HCT116 (cell line): ENCODE measurements at places on chromosomes 12 and 14.

DNA sequence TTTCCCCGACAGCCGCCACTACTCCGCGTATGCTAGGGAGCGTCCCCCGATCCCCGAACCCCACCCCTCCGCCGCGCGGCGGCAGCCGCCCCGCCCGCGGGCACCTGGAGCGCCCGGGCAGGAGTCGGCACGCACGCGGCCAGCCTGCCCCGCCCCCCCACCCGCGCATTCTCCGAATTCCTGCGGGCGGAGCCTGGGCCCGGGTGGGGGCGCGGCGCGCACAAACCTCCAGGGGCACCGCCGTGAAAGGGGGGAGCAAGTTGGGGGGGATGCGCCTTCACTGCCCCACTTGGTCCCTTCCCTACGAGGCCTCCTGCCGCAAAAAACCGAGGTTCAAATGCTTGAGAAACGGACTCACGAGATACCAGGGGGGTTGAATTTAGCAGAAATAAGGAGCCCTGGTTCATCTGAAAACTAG, 1.7 kb downstream of the AJUBA start:
- no peak for DNase-seq

GRCh38 chr12:62003701-62004100, 256.5 kb upstream of the USP15 start:
- DNase-seq: no peak

DNA sequence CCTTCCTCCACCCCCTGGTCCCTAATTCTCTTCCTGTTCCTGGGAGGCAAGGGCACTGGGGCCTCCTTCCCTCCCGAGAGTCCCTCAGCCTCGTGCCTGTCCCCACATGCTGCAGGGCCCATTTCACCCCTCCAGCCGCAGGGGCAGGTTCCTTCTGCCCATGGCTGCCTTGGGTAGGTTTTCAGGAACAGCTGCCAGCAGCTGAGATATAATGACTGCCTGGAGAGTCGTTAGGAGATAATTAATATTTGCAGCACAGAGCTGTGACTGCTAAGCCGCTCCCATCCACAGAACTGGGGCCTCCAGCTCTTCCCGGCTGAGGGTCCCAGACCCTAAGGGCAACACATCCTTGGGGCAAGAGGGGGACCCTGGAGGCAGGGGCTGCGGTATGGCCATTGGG, 211.9 kb upstream of the LHX5 start:
- DNase-seq: no peak

DNA sequence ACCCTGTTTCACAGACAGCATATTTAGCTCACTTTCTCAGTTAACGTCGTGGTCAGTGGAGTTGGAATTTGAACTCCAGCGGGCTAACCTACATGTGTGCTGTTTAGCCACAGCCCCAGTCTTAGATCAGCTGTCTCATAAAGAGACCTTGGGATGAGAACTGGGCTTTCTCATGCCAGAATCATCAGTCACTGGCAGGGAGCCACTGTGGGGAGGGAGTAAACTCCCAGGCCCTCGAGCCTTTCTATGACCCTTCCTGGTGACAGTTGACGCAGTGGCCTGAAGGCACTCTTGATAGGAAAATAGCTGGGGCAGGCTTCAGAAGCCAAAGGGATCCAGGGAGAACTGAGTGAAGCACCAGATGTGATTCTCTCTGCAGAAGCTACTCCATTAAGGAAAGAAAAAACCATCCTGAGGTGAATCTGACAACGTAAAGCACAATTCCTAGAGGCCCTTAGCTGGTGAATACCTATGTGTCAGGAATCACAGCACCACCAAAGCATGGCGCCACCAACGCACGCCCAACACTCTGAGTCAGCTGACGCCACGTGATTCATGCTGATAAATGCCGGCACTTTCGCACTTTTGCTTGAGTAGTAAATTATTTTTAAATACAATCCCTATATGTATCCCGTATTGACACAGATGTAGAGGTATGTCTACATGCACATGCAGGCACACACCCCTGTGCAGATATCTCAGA, 279.6 kb upstream of the TMEM132C start:
- DNase-seq: no peak

- DNase-seq: no peak
Observed at GRCh38 chr14:23442721-23443356, 7.4 kb upstream of the MYH7 start.

DNA sequence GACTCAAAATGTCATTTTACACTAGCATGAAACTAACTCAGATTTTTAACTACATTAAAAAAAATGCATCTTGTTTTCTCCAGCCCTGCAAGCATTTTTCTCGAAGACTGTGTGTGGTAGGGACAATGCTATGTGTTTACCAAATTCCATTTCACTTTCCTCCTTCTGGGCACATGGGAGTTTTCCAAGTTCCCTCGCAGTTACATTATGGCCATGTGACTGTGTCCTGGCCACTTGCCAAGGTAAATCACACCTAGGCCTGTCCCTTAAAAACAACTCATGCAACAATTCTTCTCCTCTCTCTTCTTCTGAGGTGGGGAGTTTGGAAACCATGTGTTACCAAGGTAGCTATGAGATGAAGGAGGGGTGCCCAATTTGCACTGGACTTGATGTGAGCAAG, 108.7 kb downstream of the SYT10 start:
- DNase-seq: no peak

DNA sequence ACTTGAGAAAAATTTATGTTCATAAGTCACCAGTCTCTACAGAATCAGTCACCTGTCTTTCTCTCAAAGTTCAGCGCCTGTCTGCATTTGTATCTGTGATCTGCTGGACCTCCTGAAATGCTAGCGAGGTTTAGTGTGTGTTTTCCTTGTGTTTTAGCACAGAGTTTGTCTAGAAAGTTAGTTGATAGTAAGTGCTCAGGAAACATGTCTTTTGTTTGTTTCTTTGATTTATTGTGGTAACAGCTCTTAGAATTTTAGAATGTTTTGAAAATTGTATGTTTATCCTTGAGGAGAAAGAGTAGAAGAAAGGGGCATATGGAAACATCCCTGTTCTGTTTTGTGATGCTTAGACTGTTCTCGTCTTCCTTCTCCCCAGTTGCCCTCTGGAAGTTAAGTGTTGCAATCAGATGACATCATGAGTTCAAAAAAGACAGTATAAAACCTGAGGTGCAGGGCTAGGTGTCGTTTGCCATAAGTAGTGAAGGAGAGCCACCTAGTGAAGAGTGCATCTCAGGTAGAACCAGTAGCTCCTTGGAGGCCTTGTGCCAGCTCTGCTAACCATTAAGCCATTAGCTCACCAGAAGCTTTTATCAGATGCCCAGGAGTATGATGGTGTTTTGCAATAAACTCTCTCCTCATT, 44.8 kb downstream of the FBXW8 start:
- DNase-seq: peak; percentile 45

DNA sequence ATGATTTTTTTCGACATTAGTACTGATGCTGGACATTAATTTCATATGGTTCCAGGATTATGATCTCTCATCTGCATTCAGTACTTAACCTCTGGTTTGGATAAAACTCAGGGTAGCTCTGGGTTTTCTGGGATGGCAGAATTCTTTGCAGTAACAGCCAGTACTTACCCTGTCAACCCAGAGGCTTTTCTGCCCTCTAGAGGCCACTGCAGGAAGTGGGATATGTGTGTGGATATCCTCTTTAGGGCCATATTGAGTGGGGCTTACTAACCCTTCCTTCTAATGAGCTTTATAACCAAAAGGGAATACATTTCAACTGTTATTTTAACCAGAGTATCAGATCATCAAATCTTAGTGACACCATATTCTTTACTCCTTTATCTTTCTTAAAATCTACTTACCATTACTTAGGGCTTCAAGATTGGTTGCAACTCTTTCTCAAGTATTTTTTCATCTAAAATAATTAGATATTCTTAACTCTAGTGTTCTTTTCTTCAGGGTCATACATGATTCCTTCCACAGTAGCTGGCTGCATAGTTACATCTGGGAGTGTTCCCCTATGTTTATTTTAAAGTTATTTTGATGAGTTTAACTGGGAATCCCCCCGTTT, 488.0 kb upstream of the STXBP6 start:
- no peak for DNase-seq

GRCh38 chr12:56193025-56193578, 3.8 kb upstream of the SMARCC2 start:
- DNase-seq: peak; percentile 80

- DNase-seq: no peak
Observed at GRCh38 chr14:69539631-69540410, 34.9 kb downstream of the CCDC177 start.

DNA sequence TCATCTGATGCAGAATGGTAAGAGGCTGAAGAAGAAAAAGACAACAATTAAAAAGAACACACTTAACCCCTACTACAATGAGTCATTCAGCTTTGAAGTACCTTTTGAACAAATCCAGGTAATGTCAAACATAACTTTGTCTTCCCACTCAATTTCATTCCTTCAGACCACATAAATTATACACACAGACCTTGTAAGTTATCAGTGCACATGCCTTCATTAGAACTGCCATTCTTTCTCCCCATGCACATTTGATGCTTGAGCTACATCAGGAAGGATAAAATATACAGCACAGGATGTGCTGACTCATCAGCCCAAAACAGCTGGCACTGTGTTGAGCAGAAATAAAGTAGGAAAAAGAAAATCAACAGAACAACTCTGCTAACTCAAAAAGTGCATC, 246.7 kb downstream of the PAWR start:
- no peak for DNase-seq

DNA sequence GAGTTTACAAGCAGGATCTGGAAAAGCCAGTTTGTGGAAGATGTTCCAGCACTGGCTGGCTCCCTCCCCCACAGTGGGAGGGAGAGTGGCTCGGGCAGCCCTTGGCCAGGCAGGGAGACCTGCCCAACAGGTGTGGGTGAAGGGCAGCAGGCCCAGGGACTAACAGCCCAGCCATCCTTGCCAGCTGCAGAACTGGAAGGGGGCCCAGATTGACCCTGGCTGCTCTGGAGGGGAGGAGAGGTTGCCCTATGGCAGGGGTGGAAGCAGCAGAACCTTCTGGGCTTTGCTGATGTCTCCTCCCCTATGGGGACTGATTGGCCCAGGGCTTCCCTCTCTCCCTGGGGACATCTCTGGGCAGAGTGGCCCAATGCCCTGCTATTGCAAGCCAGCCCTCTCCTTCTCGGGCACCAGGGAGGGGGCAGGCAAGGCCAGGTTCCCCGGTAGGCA, 20.5 kb downstream of the IRF2BPL start:
- no peak for DNase-seq

GRCh38 chr14:82854901-82855300, 1321.2 kb upstream of the SEL1L start:
- no peak for DNase-seq

- no peak for DNase-seq
Observed at GRCh38 chr12:51269174-51270066, 795 bp downstream of the SMAGP start.

DNA sequence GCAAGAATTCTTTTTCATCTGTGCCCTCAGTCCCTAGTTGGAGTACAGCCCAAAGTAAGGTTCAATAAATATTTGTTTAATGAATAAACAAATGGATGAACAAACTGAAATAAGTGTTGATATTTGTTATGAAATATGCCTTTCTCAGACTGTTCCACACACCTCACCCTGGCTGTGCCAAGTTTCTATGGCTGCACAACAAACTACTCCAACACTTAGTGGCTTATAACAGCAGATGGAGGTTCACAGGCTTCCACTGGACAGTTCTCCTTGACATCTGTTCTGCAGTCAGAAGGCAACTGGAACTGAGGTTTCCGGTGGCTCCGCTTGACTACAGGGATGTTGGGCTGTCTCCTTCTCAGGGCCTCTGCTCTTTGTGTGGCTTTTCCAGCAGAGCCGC, 197.1 kb downstream of the RGS6 start:
- DNase-seq: no peak

- no peak for DNase-seq
Observed at GRCh38 chr12:53660041-53660440, 15.8 kb downstream of the ATP5MC2 start.

DNA sequence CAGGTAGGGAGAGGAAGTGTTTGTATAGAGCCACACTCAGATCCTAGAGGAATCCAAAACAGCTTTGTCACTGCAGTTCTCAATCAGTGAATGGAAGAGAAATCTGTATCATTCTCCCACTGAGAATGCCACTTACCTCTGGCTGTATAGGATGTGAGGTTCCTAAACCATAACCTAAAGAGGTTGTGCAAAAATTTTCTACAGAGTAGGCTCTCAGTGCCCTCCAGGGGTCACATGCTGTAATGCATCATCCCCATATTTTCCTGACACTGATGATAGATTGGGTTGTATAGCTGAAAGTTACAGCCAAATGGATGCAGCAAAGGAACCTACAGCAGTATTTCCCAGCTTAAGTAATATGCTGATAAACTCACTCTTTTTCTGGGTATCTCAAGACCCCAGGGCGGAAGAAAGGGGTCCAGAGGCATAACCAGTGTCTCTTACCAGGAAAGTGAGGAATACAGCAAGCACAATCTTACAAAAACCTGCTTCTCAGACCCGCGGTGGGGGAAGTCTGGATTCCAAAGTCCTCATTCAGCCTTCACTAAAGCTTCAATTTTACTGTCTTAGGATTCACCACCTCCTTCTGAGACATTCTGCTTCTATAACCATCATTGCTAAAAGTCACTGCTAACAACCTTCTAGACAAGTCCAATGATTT, 3.8 kb downstream of the BCDIN3D start:
- peak; percentile 22 for DNase-seq

- no peak for DNase-seq
Observed at GRCh38 chr14:37546621-37547447, 48.2 kb downstream of the FOXA1 start.

GRCh38 chr12:103647267-103647666, 60.2 kb downstream of the STAB2 start:
- no peak for DNase-seq

GRCh38 chr12:63965936-63966605, 121.6 kb downstream of the SRGAP1 start:
- no peak for DNase-seq

- DNase-seq: no peak
Observed at GRCh38 chr14:56759633-56760032, 50.6 kb downstream of the OTX2 start.

DNA sequence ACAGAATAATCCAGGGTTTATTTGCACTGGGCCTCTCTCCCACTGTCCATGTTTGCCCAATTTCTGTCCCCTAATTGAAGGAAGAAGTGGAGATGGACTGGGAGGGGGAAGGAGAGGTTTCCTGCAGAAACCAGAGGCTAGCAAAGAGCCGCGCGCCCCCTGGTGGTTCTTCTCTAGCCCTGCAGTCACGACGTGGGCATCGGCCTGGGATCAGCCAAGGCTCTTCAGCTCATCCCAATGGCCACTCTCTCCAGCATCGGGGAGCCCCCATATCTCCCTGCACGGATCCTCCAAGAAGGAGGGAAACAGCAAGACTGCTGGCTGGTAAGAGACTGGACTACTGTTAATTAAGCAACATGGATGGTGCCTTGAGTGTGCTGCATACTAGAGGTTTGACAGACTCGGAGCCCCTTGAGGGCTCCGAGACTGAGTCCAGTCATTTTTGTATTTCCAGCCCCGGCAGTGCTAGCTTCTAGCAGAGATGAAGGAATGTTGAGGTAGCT, 18.7 kb downstream of the ZBTB39 start:
- DNase-seq: peak; percentile 58

DNA sequence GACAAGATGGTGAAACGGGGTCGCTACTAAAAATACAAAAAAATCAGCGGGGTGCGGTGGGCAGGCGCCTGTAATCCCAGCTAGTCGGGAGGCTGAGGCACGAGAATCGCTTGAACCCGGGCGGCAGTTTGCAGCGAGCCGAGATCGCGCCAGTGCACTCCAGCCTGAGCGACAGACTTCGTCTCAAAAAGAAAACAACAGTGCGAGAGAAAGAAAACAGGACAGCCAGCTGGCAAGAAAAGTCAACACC, 633 bp upstream of the RNU4-2 start:
- no peak for DNase-seq
